Naive thymus-derived CD4-positive, alpha-beta T cell (primary cell): ENCODE measurements at places on chromosomes 16 and 17. TPM values are rescaled to one million over a fixed set of nuclear protein-coding genes. Genes with fewer than 3 reads are reported as not detected.

GRCh38 chr17:77861981-77862645 lies 96.4 kb upstream of the TNRC6C start:
- H3K36me3 ChIP-seq: no peaks in the 10 kb centered on the region
- no peak overlapping the region for H3K4me3 ChIP-seq
- no peak for DNase-seq
- H3K4me1 ChIP-seq: peaks cover 4% of the 10 kb centered on the region

The PPP1R1B gene
- polyA plus RNA-seq: not detected

DNA sequence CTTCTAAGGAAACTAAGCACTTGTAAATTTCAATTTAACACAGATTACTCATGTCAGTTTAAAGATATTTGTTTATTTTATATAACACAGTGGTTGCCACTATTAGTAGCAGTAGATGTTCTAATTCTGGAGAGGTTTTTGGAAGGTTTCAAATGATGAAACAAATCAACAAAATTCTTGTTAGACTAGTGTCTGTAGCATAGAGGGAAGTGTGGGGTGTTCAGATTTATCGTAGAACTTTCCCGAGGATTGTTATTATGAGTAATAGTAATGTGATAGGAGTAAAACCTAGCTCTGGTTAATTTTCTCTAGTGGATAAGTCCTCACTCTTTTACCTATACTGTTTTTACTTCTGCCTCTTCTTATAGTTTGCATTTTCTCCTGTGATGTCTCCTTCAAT lies 6.3 kb downstream of the GAN start:
- no peak for DNase-seq
- no peak overlapping the region for H3K4me3 ChIP-seq
- H3K27me3 ChIP-seq: no peaks in the 10 kb centered on the region
- no peaks in the 10 kb centered on the region for H3K36me3 ChIP-seq
- H3K27ac ChIP-seq: no peak overlapping the region

The C17orf113 gene
- polyA plus RNA-seq: 0.28 TPM

The PDK2 gene
- polyA plus RNA-seq: 37.2 TPM

The MAP2K4 gene
- polyA plus RNA-seq: 22.3 TPM

The CSNK1D gene
- 81.3 TPM for polyA plus RNA-seq

- no peaks in the 10 kb centered on the region for H3K27me3 ChIP-seq
- H3K27ac ChIP-seq: no peak overlapping the region
- DNase-seq: no peak
- peaks cover 5% of the 10 kb centered on the region for H3K4me1 ChIP-seq
- no peaks in the 10 kb centered on the region for H3K36me3 ChIP-seq
These were observed 35.5 kb upstream of the ETV4 start for GRCh38 chr17:43581613-43582012.

The SCGB1C2 gene
- polyA plus RNA-seq: not detected

The LGALS9 gene
- 11.8 TPM for polyA plus RNA-seq

DNA sequence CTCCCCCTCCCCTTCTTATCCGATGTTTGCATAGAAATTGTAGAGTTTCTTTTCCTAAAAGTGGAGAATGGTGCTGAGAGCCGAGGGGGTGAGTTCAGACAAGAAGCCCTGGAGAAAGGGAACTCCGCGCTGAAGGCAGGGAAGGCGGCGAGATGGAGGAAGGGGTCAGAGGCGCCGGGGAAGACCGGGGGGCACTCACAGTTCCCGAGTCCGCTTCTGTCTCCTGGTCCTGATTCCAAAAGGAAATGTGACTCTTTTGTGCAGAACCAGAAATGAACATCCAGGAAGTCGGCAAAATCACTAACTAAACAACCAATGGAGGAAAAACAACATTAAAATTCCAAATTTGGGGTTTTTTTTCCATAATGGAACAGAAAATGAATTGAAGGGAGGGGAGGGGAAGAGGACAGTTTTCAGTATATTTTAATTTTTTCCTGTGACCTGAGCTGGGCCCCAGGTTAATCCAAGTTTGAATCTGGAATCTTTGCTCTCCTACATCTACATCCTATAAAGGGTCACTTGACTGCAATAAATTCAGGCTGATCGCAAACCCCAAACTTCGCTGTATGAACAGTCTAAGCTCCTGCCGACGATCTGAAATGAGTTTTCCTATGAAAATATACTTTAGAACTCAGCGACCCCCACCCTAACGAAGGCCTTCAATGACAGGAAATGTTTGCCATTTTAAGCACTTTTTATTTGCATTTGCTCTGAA lies 252.3 kb downstream of the C16orf95 start:
- no peaks in the 10 kb centered on the region for H3K27me3 ChIP-seq
- H3K36me3 ChIP-seq: no peaks in the 10 kb centered on the region
- H3K4me3 ChIP-seq: no peak overlapping the region
- no peaks in the 10 kb centered on the region for H3K4me1 ChIP-seq
- H3K27ac ChIP-seq: no peak overlapping the region

GRCh38 chr17:17710728-17711541 lies 29.7 kb downstream of the RAI1 start:
- no peaks in the 10 kb centered on the region for H3K4me1 ChIP-seq
- no peak overlapping the region for H3K4me3 ChIP-seq
- no peaks in the 10 kb centered on the region for H3K36me3 ChIP-seq
- no peak overlapping the region for H3K27ac ChIP-seq
- no peaks in the 10 kb centered on the region for H3K27me3 ChIP-seq

The ENGASE gene
- polyA plus RNA-seq: 3.8 TPM

- H3K4me1 ChIP-seq: no peaks in the 10 kb centered on the region
- H3K27ac ChIP-seq: no peak overlapping the region
- no peak for DNase-seq
- peaks cover 4% of the 10 kb centered on the region for H3K27me3 ChIP-seq
These were observed 2.6 kb downstream of the TMEM220 start for GRCh38 chr17:10727192-10727591.

DNA sequence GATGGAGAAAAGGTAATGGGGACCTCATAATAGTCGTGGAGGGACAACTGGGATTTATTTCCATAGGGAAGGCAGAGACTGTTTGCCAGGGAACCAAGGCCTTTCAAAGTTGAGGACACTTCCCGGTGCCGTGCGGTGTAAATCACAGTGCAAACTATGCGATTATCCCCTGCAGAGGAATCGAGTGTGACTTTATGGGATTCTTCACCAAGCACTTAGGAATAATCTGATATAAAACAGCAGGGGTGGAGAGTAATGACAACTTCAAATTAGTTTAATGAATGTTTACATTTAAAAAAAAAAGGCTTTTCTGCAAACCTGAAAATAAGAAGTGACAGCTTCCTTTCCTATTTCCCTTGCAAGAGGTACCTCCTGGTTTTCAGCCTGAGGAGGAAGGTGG lies 538.2 kb downstream of the MAF start:
- H3K36me3 ChIP-seq: no peaks in the 10 kb centered on the region
- no peaks in the 10 kb centered on the region for H3K4me1 ChIP-seq
- no peak overlapping the region for H3K4me3 ChIP-seq
- H3K27ac ChIP-seq: no peak overlapping the region

DNA sequence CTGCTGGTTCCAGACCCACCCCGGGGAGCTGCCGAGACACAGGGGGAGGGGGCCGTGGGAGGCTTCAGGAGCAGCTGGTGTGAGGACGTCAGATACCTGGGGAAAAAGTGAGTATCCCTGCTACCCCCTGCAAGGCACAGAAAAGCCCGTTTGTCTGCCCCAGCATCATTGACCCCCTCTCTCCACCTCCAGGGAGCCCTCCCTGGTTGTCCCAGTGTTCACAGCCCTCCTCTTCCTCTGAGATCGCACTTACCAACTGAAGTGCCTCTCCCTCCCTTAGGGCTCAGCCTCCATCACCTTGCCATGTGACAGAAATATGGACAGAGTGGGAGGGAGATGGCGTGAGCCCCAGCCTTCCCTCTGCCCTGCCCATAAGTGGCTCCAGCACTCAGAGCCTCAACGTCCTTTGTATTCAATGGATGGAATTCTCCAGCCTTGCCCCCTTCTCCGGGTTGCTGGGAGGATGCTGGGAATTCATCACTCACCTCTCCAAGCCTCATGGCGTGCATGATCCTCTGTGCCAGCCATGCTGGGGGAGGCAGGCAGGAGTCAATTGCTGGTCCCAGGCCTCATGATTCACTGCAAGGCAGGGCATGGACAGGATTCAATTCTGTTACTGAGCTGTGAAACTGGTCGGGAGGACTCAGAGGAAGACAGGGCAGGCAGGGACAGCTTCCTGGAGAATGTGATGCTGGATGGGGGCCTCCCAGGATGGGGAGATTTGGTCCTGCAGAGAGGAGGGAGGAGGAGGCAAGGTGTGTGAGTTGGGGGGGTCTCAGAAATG lies 14.6 kb downstream of the SPNS3 start:
- no peak overlapping the region for H3K27ac ChIP-seq
- no peaks in the 10 kb centered on the region for H3K27me3 ChIP-seq
- DNase-seq: no peak
- H3K4me3 ChIP-seq: no peak overlapping the region

The C17orf100 gene
- polyA plus RNA-seq: 6.1 TPM

The KRTAP9-2 gene
- polyA plus RNA-seq: not detected

GRCh38 chr17:31328160-31328535 lies 6.7 kb upstream of the EVI2A start:
- H3K36me3 ChIP-seq: no peaks in the 10 kb centered on the region
- H3K4me1 ChIP-seq: no peaks in the 10 kb centered on the region
- no peak for DNase-seq
- no peak overlapping the region for H3K4me3 ChIP-seq
- H3K27ac ChIP-seq: no peak overlapping the region

DNA sequence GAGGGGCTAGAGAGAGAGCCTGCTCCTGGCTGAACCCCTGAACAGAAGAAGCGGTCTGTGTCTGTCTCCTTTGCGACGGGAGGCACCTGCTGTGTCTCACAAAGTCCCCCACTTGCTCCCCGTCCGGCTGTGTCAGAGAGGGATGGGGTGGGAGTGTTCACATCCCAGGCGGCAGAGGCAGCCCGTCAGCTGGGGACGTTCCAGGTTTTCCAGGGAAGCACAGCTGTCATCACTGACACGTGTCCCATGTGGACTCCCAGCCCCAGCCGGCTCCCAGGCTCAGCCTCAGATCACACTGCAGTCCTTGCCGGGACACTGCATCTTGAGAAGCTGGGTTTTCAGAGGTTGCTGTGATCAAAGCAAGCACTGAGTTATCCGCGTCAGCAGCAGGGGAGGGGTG lies 1.6 kb downstream of the TELO2 start:
- no peak for DNase-seq
- no peak overlapping the region for H3K4me3 ChIP-seq
- H3K36me3 ChIP-seq: no peaks in the 10 kb centered on the region
- peaks cover 12% of the 10 kb centered on the region for H3K4me1 ChIP-seq
- no peaks in the 10 kb centered on the region for H3K27me3 ChIP-seq

DNA sequence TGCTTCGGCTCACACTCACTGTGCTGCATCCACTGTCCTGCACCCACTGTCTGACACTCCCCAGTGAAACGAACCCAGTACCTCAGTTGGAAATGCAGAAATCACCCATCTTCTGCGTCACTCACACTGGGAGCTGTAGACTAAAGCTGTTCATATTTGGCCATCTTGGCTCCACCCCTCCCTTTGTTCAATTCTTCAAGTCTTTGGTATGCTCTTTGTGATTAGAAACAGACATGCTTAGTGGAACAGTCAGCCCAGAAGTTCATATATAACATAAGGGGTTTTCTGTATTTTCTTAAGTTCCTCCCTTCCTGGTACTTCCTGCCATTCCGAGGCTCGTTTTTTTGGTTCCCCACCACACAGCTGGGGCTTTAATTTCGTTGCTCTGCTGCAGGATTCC lies 398.5 kb upstream of the DYNLRB2 start:
- H3K27ac ChIP-seq: no peak overlapping the region
- no peaks in the 10 kb centered on the region for H3K27me3 ChIP-seq
- no peak for DNase-seq
- H3K4me1 ChIP-seq: no peaks in the 10 kb centered on the region
- H3K4me3 ChIP-seq: no peak overlapping the region

DNA sequence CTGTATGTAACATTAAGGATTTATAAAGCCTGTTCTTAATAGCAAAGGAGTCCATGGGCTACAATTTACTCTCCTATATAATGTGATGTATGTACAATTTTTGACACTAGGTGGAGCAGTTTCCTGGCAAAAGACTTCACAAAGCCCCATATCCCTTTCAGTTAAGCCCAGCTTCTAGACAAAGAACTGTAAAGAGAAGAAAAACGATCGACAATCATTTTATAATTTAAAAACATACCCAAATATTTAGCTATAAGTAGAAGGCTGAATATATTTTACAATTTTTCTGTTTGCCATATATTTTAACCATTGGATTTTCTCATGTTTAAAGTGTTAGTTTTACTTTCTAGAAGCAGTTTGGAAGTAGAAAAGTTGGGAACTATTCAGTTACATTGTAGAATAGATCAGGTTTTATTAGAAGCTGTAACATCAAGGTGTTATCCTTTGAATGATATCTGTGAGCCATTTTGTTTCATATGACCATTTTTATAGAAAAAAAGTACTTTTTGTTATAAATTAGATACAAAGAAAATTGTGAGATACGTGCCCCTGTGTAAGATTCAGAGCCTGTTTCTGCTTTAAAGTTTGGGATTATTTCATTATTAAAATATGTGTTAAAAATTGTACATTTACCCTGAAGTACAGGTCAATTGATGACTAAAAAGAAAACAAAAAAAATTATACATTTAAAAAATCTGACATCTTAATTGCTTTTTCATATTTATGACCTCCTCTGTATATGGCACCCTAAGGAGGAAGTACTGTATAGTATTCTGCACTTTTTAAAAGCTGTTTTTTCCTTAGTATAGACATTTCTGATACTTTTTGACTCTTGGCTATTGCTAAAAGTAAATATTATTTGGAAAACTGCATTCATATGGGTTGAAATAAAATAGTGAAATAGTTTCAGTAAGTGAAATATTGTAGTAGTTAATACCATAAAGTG lies 46.3 kb downstream of the VMP1 start:
- no peaks in the 10 kb centered on the region for H3K4me1 ChIP-seq
- H3K4me3 ChIP-seq: peak overlapping the region; percentile 15
- H3K27me3 ChIP-seq: no peaks in the 10 kb centered on the region
- no peaks in the 10 kb centered on the region for H3K36me3 ChIP-seq
- peak; percentile 73 for DNase-seq

- peaks cover 61% of the 10 kb centered on the region for H3K36me3 ChIP-seq
- H3K27me3 ChIP-seq: no peaks in the 10 kb centered on the region
- DNase-seq: no peak
- no peak overlapping the region for H3K4me3 ChIP-seq
These were observed 36.9 kb downstream of the CIBAR2 start for GRCh38 chr16:85075236-85075924.

- no peaks in the 10 kb centered on the region for H3K36me3 ChIP-seq
- H3K27me3 ChIP-seq: no peaks in the 10 kb centered on the region
- no peak for DNase-seq
- no peaks in the 10 kb centered on the region for H3K4me1 ChIP-seq
- H3K4me3 ChIP-seq: no peak overlapping the region
These were observed 3.0 kb upstream of the PIPOX start for GRCh38 chr17:29039764-29040598.

GRCh38 chr16:81096715-81097208 lies 567 bp upstream of the GCSH start:
- H3K27me3 ChIP-seq: no peaks in the 10 kb centered on the region
- no peak for DNase-seq
- peak overlapping the region; percentile 21 for H3K27ac ChIP-seq

The SLC13A2 gene
- polyA plus RNA-seq: not detected
